ENCODE measurements at places on chromosomes 3 and 15. TPM values are rescaled to one million over a fixed set of nuclear protein-coding genes. Genes with fewer than 3 reads are reported as not detected.
A peak's percentile ranks its signal among the peaks of the same experiment; 100 is the strongest.

DNA sequence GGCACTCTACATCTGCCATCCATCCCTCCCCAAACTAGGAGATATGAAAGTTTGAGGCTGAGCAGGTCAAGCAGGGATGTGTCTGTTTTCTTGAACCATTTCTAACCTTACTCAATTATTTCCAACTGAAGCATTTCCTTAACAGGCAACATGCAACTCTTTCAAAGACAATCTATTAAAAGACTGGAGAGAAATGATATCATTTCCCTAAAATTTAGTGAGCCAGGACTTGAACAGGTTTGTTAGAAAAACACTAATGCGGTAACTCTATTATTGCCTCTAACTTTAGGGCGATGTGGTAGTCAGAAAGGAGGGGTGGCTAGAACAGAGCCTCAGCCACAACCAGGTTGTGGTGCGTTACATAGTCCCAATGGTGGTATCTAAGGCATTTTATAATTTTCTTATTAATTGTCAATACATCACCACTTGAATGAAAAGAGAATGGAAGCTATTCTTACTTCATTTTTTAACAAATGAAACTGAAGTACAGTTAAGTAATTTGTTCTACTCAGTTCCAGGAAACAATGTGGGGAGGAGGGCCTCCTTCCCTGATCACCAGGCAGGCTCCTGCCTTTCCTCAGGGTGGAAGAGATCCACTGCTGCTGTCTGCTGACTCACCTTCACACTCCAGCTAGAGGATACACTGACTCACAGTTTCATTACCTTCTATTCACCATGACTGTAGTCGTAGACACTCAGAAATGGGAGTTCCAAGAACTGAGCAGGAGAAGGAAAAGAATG, 22.8 kb downstream of the MYO1E start:
- peak; percentile 53 for DNase-seq

DNA sequence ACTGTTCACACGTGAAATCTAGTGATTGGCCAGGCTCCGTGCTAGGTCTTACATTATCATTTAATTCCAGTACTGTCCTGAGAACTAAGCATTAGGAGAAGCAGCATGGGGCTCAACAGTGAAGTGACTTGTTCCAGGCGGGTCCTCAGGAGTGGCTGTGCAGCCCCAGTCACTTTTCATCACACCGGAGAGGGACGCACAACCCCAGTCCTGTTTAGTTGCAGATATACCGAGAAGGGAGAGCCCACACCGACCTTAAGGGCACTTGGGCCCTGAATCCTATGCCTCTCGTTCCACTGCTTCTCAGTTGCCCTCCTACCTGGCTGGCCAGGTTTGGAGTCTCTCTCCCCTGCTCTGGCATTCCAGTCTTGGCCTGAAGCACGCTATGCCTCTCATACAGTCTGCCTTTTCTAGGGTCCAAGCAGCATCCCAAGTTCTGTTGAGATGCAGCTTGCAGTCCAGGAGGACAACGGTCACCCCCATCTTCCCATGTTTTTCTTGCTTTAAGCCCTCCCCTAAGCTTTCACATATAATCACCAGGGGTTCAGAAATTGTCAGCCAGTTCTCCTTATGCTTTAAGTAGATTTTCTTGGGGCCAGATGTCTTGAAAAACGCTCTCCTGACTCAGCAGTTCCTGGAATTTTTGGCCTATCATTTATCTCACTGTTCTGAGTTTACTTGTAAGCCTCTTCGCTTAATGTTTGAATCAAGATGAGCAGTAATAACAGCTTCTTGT, 10.1 kb downstream of the FAM131A start:
- DNase-seq: no peak

DNA sequence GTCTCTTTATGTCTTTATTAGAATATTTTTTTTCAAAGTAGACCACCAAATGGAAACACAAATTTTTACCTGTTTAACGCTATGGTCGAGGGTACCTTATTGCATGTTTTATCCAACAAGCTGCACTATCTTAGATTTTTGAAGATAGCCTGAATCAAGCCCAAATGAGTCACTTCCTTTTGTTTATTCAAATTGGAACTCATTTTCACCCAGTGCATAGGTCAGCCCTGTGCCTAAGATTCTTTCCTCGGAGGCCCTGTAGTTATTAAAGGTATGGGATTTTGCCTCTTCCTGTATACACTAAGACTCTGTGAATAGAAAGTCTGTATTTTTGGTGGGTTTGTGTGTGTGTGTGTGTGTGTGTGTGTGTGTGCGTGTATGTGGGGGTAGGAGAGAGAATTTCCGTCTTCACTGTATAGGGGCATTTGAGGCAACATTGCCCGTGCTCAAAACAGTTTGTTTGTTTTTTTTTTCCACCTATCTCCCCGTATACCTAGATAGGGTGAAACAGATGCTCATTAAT, 358.0 kb upstream of the CADM2 start:
- DNase-seq: no peak

Gene XYLB
- total RNA-seq: 6.0 TPM

DNA sequence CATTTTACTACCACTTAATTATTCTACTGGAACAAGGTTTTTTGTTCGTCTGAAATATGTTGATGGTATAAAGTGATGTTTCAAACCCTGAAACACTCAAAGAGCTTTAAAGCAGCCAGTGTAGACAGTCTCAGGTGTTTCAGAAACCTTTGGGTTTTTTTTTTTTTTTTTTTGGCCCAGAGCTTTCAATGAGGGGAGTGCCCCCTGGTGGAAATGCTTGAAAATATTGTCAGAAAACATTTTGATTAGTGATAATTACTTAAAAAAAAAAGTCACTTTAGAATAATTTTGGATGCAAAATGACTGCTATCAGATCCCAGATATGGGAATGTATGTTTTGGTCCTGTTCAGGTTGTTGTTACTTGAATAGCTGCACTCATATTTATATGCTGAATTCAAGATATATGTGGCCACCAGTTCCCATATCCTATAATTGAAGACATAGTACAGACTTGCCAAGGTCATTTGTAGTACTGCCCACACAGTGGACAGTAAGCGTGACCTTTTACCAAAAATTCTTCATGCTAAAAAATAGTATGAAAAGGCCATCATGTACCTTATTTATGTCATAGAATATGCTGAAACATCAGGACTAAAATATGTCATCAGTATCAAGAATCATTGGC, 35.9 kb downstream of the SATB1 start:
- DNase-seq: no peak
